ENCODE measurements at places on chromosomes 6 and 20.

DNA sequence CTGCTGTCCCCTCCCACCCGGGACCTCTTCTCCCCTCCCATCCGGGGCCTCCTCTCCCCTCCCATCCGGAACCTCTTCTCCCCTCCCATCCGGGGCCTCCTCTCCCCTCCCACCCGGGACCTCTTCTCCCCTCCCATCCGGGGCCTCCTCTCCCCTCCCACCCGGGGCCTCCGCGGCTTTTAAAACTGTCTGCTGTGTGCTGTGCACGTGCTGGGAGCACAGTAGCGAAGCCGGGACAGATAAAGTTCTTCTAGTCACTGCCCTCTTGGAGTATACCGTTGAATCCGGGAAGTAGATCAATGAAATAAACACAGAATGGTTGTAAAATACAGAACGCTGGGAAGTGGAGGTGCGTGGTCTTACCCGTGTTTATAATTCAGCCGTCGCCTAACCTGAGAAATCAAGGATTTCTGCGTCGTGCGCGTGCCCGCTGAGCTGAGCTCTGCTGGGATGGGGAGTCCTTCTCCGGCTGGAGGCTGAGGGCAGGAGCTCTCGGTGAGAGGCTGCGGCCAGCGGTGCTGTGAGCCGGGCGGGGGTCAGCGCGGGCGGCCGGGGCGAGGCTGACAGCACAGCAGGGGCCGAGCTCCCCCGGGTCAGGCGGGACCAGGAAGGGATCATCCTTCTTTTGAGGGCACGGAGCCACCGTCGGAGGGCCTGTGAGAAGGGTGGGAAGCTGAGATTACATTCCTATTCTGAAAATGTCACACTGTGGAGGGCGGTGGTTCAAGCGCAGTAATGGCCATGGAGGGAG, 19.6 kb upstream of the KIF25 start:
- DNase-seq: no peak

DNA sequence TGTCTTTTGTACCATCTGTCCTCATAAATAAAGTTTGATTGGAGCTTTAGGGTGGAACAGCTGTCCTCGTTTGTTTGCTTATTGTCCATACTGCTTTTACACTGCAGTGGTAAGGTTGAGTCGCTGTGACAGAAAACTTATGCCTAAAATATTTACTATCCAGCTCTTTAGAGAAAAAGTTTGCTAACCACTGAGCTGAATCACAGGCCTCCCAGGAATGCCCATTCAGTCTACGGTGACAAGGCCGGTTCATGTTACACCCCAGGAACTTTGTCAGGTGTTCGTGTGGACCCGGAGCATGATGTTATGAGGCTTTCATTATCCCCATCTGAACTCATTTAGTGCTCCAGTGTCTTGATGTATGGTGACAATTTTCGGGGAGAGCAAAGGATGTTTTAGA, 401.1 kb downstream of the SAMD5 start:
- no peak for DNase-seq

DNA sequence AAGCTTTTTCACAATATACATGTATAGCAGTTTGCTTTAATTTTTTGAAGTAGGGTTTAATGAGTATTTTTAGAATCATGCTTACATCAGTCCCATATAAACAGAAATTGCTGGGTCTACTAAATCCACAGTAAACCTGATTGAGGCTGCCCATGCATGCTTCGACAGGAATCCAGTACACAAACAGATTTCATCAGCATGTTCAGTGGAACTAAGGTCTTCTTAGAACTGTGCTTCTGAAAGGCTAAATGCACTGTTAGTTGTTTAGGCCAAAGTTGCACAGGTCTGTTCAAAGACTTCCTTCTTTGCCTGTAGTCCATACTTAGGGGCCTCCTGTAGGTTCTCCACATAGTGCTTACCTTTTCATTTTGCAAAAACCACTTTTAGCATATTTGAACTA, 42.5 kb upstream of the THBS2 start:
- no peak for DNase-seq

DNA sequence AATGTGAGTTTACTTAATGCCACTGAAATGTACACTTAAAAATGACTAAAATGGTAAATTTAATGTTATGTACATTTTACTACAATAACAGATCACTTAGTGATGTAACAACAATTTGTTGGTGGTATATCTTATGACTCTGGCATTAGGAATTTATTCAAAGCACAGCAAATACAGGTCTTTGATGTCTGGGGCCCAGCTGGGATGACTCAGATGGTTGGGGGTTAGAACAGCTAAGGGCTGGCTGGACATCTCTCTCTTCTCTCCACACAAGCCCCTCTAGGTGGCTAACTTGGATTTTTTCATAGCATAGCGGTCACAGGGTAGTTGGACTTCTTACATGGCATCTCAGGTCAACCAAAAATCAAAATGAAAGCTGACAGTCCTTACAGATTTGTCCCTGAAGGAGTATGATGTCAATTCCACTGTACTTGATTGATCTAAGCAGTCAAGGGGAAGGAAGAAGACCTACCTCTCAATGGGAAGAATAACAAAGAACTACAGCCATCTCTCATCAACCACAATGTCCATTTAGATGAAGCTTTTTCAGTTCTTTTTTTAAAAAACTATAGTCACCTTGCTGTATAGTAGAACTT, 37.5 kb upstream of the LCA5 start:
- no peak for DNase-seq

- DNase-seq: no peak
Observed at GRCh38 chr6:15947436-15947835, 181.4 kb upstream of the MYLIP start.

DNA sequence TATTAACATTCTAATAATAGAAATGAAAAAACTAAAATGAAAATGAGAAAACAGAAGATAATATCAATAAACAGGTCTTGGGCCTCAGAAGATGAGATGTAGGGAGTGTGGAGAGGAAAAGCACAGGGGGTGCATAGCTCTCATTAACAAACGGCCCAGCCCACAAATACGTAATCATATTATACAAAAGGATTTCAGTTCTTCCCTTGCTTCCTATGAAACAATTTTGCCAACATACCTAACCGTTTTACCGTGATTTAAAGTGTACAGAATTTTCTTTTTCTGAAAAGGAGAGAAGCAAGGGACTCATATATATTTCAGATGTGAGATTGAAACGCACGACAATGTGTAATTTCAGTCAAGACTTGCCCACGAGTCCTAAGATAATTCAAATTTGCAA, 136.0 kb downstream of the HFE start:
- DNase-seq: no peak

- DNase-seq: no peak
Observed at GRCh38 chr20:47204008-47204849, 152.3 kb downstream of the ZMYND8 start.

- no peak for DNase-seq
Observed at GRCh38 chr20:15834857-15835256, 738.4 kb downstream of the KIF16B start.

GRCh38 chr6:41770381-41771057, 9.2 kb downstream of the FRS3 start:
- no peak for DNase-seq

DNA sequence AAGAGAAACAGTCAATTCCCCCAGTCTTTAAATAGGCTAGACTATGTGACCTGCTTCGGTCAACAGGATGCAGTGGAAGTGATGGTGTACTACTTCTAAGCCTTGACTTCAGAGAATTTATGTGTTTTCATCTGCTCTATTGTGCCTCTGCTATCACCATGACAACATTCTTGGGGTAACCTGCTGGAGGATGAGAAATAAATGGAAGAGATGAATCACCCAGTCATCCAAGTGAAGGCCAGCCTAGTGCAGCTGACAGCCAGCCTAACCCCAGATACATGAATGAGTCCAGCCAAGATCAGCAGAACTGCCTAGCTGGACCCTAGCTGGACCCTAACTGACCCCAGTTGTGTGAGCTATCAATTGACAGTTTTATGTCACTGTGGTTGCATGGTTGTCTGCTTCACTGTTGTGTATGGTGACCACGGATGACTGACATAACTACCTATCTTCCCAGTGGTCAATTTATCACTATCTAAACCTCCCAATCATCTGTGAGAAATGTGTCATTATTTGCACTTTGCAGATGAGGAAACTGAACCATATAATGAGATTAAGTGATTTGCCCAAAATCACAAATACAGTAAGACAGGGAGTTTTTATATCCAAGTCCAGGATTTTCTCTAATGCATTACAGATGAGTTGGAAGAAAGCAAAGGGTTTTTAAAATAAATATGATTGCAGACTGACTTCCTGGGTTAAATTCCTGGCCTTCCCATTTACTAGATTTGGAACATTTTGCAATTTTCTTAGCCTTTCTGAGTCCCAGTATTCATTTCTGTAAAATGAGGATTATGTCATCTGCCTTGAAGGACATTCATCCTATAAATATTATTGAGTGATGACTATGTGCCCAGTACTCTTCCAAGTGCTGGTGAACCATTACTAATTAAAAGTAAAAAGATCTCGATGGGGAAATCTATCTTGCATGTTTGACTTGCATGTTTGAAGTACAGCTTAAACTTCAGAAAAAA, 136.4 kb upstream of the PLCB4 start:
- no peak for DNase-seq

DNA sequence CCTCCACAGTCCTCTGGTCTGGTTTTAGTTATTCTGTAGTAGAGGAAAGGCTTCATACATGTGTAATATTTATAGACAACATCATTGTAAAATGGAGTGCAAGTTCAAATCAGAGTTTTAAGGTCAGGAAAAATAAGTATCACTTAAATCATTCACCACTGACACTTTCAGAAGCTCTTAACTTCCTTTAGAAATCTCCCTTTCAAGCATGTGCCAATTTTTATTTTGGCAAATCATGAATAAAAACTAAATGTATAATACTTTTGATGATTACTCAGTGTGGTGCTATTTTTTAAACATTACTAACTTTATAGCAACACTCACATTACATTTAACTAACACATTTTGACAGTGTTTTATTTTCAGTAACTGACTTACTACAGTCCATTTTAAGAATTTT, 112.2 kb downstream of the OGFRL1 start:
- DNase-seq: no peak
